ENCODE measurements at places on chromosomes 12 and 14.
A peak's percentile ranks its signal among the peaks of the same experiment; 100 is the strongest.

- no peak for DNase-seq
These were observed 168.1 kb upstream of the PARP11 start for GRCh38 chr12:4041187-4041885.

DNA sequence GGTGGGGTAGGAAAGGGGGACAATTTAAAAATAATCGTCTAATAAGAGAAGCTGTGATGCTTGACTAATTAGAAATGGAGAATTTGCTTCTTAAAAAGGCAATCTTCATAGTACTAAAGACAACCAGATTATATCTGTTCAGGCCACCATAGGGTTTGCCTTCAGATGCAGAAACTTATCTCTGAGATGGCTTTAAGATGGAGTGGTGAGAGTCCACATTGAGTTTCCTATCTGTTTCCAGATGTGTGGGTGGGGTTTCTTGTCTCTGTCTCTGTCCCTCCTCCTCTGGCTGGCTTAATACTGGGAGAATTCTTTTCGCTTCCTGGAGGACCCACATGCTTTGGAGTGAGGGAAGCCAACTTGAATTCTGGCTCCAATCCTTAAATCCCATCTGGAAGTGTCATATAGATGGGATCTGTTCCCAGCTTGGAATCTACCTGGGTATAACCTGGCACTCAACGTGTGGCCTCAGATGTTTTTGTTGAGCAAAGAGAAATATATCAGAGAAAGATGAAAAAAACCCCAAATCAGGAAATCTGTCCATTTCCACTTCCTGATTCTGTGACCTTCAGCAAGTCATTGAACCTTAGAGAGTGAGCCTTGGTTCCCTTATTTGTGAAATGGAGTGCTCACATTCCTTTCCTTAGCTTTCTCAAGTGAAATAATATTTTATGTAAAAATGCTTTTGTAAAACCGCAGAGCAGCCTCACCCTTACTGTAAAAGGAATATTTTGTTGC, 66.4 kb downstream of the CHST11 start:
- peak; percentile 73 for DNase-seq

DNA sequence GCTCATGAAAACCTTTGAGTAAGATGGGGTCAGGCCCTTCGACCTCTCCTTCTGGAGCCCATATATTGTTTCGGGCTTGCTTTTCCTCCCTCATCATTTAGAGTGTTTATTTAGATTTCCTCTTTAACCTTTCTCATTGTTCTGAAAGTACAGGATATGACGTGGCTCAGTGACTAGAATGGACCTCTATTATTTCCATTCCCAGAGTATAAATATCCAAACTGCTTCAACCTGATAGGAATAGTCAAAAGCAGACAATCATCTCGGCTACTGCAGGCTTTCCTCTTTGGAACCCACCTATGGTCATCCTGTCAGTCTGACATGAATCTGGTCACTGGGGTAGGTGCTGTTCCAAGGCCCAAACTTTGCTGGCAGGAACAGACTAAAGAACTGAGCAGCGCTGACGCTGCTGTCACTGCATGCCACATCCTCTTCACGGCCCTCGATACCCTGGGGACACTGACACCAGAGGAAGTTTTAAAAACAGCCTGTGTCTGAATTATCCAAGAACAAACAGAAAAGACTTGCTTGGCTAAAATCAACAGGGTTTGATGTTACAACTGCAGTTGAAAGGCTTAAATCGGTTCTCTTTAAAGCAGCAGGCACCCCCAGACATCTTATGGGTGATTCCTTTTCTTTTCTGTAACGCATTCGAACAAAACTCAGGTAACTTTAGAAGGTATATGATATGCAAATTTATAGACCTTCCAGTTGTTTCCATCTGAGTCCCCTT, 5.0 kb upstream of the DDX47 start:
- no peak for DNase-seq

- DNase-seq: no peak
These were observed 8.4 kb upstream of the TBX3 start for GRCh38 chr12:114692186-114693058.

GRCh38 chr12:39440101-39440500, 2.8 kb downstream of the KIF21A start:
- DNase-seq: no peak

DNA sequence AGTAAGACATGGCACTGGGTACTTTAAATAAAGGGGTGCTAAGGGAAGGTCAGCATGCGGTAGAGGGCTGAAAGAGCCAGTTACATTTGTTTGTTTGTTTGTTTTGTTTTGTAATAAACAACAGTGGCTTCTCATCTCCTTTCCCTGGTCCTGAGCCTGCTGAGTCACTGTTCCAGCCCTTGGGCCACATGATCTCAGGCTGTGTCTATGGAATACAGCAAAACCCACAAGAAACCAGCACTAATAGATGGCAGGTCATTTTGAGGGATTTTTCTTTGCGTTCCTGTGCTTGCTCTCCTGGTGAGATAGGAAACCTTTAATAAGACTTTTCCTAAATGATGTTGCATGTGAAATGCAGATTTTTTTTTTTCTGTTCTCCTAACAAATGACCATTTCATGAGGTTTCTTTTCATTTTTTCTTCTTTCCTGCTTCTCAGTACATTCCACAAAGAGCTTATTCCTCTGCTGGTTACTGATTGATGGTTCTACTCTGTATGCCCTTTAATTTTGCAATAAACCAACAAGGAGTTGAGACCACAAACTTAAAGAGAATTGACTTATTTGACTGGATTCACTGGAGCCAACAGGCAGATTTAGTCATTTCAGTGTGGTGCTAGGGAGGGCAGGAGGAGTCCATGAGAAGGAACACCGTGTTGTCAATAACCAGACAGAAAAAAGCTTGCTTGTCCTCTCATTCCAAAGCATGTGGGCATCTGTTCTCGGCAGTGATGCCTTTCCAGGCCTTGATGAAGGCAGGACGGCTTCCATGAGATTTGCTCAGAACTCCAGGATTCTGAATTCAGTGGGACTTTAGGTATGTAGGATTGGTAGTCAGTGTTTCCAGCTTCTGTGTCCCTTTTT, 459.2 kb downstream of the RAD51B start:
- peak; percentile 61 for DNase-seq
